Right forelimb (tissue), 1 donor: ENCODE measurements at places on chromosomes 7 and 10.

- DNase-seq = no peak
Observed at GRCh38 chr7:64314566-64314965, 805 bp downstream of the ZNF736 start.

- DNase-seq = peak; percentile 79
Observed at GRCh38 chr10:65570143-65571010, 1355.5 kb upstream of the LRRTM3 start.

GRCh38 chr10:103044942-103045489 is 126.9 kb downstream of the CNNM2 start:
- DNase-seq = no peak

DNA sequence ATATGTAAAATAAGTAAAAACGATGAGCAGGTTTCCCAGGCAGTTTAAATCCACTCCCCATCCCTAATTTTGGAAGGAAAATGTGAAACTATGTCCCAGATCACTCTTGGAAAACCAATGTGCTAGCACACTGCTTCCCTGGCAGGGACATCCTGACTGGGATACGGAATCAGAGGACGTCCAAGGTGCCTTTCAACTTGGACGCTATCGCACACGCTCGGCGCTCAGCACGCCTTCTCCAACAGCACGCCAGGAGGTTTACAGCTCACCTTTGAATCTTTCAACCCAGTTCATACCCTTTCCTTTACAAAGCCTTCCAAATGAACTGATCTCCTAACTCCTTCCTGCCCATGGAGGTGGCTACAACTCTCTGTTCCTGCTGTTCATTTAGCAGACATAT is 47.1 kb downstream of the BEND7 start:
- DNase-seq = no peak

DNA sequence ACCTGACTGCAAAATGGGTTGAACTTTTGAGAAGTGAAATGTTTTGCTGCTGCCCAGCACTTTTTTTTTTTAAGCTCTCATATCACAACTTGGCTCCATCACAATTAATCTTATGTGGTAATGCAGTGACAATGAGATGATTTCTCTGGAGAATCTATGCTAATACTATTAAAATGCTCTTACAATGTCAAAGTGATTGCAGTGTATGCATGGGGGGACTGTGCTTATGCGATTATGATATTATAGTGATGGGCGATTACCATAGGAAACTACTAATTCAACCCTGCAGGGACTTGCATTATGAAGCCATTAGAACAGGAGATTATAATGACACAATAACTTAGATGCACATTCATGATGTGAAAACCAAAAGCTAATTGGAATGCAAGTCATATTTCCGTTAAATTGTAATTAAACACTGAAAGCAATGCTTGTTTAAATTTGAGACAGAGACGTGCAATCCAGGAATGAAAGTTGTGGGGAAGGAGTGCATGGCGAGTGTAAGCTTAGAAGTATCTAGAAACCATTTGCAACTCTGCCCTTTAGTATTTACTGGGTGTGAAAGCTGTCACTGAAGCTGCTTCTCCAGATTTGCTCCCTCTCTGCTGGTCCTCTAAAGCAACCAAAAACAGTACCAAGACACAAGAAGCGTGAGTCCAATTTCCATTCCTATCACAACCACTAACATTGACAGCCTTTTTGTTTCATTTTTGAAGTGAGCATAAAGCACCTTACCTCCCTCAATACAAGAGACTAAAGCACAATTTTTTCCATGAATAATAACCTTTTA is 21.6 kb downstream of the PTER start:
- no peak for DNase-seq

- DNase-seq = no peak
Observed at GRCh38 chr7:129969881-129970446, 17.2 kb upstream of the UBE2H start.

DNA sequence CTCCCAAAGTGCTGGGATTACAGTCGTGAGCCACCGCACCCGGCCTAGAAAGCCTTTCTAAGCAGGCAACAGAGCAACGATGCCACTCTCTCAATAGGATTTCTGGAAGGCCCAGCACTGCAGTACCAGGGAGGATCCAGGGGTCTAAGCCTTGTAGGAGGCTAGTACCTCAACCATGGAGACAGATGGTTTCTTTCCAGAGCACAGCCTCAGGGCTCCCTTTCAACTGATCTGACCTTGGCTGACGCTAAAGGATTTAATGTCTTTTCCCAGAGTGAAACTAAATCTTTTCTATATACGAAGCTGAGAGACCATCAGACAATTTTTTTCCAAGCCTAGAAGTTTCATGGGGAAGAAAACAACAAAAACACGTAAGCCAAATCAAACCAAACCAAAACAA is 78.0 kb downstream of the WDR11 start:
- DNase-seq = no peak

- no peak for DNase-seq
Observed at GRCh38 chr10:46077141-46077554, 31.1 kb upstream of the MSMB start.

- DNase-seq = no peak
Observed at GRCh38 chr10:30080161-30080560, 20.8 kb upstream of the JCAD start.
